Astrocyte (in vitro differentiated cells and primary cell): ENCODE measurements at places on chromosomes 5 and 9.
A peak's percentile ranks its signal among the peaks of the same experiment; 100 is the strongest.

DNA sequence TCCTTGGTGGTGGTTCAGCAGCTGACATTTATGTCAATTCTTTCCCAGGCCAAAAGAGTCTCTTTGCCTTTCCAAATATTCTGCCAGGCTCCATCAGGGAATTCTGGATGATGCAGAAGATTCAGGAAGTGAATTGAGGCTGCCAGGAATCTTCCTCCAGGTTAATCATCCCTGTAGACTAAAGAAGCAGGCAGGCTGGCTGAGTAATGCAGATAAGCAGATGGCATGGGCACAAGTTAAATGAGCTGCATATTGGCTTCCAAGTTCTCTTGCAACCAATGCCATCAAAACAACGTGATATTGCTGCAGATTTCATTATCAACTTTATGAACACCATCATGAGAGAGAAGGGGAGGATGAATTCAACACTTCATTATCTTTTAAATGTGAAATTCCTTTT is 324.5 kb downstream of the KCNN2 start:
- no peak for DNase-seq

DNA sequence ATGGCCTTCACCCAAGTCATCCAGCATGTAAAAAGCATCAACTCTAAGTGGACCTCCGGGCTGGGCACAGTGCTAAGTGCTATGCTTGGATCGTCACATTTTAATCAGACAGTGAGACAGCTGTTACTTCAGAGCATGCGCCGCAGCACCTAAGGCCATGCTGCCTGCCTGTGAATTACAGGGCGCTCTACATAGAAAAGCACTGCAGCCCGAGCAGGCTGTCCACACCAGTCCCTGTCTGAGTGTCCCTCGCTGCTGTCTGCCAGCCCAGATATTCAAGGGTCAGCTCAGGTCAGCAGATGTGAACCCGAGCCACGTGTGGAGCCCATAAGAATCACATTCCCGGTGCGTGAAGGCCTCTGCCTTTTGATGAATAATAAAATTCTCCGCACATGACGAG is 37.1 kb downstream of the AK8 start:
- DNase-seq = no peak

- no peak for DNase-seq
Observed at GRCh38 chr9:26551971-26552370, 340.6 kb downstream of the CAAP1 start.

DNA sequence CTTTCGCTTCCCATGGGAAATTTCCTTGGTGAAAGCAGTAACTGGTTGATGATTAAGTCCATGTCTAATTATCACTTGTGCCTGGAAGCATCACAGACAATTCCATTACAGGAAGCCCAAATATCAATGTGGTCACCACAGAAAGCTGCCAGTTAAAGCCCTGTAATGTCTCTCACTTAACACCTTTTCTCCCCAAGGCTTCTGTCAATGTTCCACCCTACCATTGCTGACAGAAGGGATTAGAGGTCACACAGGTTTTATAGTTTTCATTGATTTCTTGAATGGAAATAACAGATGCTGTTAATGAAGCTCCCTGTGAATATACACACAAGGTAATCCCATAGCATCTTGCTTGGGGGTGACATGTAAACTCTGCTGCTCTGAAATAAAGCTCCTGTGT is 279.2 kb downstream of the COX7C start:
- DNase-seq = no peak

DNA sequence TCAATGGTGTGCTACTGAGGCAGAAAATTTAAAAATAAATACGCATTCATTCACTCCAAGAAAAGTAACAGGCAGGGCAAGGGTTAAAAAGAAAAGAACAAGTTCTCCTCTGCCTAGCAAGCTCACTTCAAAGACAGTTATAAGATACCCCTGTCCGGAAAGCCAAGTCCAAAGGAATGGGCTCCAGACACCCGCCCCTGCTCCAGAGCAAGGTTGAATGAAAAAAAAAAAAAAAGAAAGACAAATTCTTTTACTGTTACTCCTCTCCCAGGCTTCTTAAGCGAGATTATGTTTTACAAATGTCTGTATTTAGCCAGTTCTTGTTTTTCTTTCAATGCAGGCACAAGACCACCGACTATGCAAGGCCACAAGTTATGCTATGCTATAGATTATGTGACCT is 9.1 kb upstream of the ANXA2R start:
- peak; percentile 55 for DNase-seq

DNA sequence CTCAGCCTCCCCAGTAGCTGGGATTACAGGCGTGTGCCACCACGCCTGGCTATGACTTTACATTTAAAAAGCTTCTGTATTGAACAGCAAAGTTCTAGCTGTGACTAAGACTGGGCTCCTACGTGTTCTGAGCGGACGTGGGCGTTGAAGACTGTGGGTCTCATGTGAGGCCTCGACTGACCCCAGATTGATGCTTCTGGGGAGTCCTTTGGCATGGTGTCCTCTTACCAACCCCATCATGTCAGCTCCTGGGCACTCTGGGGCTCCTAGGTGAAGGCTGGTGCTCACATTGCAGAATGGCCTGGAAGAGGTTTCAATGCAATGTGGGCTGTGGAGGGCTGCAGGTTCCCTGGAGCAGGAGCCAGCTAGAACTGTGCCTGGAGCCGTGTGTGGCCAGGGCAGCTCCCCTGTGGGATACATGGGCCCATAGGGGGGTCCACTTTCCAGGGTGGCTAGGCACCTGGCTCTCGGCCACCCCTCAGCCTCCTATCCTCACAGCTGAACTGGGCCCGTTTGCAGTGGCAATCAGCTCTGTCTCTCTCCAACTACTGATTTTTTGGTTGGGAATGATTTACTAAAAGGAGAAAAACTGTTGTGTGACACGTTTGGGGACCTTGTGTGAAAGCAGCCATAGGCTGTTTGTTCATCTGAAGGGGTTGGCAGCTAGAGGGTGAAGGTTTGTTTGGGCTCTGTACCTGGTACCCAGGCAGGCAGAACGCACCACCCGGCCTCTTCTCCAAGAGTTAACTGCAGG is 29.7 kb downstream of the SLC25A25 start:
- no peak for DNase-seq

GRCh38 chr5:59835800-59836199 is 57.7 kb downstream of the PDE4D start:
- DNase-seq = peak; percentile 81

DNA sequence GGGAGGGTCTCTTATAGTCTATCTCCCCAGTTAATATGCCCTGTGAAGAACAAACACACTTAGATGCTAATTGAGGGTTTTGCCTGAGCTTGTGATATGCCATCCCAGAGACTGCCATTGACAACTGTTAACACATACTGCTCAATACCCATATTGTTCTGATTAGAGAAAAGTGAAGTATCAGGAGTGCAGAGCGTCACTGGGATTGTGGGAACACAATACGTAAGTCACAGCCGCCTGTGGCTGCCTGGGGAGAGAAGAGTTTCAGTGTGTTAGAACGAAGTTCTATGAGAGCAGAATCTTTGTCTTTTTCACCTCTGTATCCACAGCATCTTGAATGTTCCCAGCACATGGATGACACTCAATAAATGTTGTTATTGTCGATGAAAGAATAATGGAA is 110.2 kb downstream of the MEF2C start:
- DNase-seq = no peak

GRCh38 chr9:32554107-32554506 is 1.7 kb upstream of the TOPORS start:
- no peak for DNase-seq

- no peak for DNase-seq
Observed at GRCh38 chr9:120775859-120776258, 17.4 kb downstream of the FBXW2 start.

- DNase-seq = no peak
Observed at GRCh38 chr5:102921341-102922044, 166.4 kb downstream of the PAM start.

DNA sequence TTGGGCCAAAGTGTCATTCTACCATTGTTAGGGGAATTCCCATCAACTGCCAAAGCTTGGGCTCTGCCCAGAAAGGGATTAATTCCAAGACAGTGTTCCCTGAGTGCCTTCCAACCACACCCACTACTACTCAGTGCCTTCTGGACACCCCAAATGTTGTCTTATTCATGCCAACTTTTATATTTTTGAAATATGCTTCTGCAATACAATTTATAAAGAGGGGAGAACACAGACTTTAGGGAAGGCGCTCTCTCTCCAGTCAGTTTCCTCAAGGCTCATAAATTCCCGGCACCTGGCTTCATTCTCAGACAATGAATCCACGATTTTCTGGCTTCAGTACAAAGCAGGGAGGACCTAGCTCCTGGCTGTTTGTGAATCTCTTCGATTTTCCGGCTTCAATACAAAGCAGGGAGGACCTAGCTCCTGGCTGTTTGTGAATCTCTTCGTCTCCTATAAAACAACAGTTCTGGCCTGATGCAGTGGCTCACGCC is 120.1 kb upstream of the MYO10 start:
- peak; percentile 47 for DNase-seq

DNA sequence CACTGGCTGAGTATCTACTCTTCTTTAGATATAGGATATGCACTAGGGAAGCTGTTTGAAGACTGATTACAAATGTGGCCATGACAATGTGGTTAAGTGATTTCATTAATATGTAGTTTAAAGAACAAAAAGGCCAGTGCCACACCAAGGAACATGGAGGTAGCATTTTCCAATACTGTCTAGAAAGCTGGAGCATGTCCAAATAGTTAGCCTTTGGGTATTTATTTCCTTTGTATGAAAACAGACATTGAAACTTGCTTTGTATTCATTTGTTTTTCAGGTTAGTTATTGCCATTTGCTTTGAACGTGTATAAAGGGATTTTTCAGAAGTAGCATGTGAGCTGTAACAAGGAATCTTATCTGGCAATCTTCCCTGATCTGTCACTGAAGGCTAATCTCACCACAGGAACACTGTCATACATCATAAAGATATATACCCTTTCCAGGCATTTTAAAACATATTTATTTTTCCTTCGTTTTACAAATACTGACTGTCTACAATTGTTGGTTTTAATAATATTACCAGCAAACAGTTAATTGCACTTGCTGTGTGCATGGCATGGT is 93.4 kb downstream of the PLPPR1 start:
- DNase-seq = no peak

GRCh38 chr9:15837079-15837679 is 284.3 kb downstream of the CCDC171 start:
- peak; percentile 25 for DNase-seq

DNA sequence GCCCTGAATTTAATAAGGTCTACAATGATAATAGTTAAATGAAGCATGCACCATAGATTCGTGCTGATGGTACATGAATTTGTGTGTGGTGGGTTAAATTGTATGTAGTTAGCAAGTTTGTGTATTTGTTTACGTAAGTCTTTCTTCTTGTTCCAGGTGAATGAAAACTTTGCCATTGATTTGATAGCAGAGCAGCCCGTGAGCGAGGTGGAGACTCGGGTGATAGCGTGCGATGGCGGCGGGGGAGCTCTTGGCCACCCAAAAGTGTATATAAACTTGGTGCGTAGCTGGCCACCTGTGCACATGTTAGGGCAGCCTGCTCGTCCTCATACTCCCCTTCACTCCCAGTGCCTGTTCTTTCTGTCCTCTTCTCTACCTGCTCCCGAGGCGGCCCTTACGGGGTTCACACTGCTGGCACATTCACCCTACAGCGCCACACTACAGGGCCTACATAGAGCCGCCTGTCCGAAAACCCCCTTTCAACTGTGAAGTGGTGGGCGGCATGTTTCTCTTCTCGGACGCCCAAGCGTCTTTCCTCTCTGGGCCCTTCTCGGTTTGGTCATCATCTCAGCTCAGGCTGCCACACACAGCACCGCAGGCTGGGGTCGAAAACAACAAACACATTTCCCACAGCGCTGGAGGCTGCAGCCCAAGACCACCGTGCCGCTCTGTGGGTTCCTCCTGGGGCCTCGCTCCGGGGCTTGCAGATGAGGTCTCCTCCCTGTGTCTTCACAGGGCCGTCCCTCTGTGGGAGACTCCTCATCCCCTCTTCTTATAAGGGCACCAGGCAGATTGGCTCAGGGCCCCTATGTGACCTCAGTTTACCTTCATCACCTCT is 13.2 kb downstream of the NDUFS6 start:
- no peak for DNase-seq

DNA sequence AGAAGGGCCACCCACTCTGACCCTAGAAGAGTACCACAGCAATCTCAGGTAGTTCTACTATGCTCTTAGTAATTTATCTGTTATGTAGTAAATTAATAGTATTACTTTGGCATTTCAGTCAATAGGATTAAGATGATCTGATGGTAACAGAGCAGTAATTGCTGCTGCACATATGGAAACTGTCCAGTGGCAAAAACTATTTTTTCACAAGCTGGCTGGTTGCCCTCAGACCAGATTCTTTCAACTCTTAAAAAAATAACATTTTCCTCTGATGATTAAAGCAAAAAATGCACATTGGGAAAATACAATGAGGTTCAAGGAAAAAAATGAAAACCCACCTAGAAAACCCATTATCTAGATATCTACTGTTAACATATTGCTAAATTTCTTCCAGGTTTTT is 19.7 kb downstream of the GLRA1 start:
- DNase-seq = peak; percentile 25

- DNase-seq = peak; percentile 99
Observed at GRCh38 chr5:159905496-159905895, 10.8 kb upstream of the ADRA1B start.
